NCI-H2029 (cell line): ENCODE measurements at places on chromosomes 16 and 17.

GRCh38 chr17:731644-732066 is 741 bp upstream of the TLCD3A start:
- DNase-seq = no peak

DNA sequence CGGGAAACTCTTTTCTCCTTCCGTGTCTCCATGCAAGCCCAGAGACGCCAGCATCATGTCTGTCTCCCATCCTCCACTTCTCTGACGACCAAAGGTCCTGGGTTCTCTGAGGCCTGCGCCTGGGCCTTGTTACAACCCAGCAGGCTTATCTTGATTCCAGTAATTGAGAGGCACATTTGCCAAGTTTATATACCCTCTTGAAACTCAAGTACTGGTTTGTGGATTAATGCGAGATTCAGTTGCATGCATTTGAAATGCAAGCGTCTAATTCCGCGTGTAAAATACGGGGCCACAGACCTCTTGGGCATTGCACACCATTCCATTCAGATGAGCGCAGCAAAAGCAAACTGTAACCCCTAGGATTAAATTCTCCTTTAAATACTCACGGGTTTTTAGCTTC is 28.7 kb upstream of the CRISPLD2 start:
- no peak for DNase-seq

GRCh38 chr17:77793971-77794235 is 164.6 kb upstream of the TNRC6C start:
- no peak for DNase-seq

GRCh38 chr17:38587947-38588787 is 17.6 kb downstream of the SRCIN1 start:
- DNase-seq = no peak

GRCh38 chr17:17525956-17526355 is 29.8 kb upstream of the RASD1 start:
- DNase-seq = no peak

- no peak for DNase-seq
These were observed 50.1 kb downstream of the BRIP1 start for GRCh38 chr17:61813211-61813610.

DNA sequence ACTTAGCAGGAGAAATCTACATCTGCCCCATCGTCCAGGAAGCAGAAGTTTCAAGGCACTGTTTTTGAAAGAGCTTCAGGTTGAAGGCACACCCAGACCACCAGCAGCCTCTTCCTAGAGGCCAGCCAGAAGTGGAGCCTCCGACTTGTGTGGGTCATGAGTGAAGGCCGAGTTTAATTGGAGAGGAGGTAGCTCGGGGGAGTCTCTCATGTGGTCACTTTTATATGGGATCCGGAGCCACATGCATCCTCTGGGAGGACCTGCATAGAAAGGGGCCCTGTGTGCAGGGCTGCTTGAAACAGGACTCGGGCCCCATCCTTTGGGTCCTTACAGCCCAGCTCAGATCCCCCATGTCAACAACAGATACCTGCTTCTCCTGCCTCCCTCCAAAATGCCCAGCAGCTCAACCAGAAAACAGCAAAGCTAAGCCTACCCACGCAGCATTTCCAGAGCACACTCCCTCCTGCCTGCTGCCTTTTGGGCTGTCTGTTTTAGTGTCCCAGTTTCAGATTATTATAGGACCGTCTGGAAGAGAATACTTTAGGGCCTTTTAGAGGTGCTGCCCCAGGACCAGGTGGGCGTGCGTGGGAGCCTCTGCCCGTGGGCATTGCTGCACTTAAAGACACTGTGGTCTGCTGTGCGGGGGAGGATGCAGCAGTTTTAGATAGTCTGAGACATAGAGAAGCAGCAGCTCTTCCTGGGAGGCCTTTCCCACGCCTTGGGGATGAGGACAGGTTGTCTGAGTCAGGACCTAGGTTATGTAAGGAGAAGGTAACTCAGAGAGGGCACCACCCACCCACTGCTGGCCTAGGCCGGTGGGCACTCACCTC is 29.5 kb downstream of the MPRIP start:
- DNase-seq = no peak

GRCh38 chr17:2084036-2084765 is 29.3 kb downstream of the HIC1 start:
- no peak for DNase-seq

GRCh38 chr16:59698346-59699020 is 964.4 kb upstream of the GOT2 start:
- DNase-seq = no peak

- no peak for DNase-seq
These were observed 72.9 kb downstream of the CREBBP start for GRCh38 chr16:3807425-3808123.

DNA sequence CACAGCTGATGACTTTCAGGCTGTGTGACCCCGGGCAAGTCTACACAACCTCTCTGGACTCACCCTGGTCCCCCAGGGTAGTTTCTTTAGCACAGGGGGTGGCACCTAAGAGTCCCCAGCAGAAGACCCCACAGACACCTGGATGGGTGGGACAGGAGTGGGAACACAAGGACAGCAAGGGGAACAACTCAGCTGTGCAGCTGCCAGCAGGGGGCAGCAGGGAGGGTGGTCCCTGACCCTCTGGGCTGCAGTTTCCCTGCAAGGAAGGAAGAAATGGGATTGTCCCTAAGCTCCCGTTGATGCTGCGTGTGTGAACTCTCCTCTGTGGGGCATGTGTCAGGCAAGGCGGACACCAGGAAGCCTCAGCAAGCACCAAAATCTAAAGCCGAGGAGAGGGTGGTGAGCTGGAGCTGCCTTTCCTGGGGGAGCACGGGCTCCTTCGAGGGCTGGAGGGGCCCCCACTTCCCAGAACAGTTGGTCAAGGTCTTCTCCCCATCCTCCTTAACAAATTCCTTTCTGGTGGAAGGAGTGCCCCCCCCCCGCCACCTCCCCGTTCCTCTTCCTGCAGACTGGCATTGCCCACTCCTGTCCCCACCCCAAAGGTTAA is 24.1 kb upstream of the CDH5 start:
- no peak for DNase-seq

- no peak for DNase-seq
These were observed 114.1 kb downstream of the C16orf78 start for GRCh38 chr16:49487746-49488145.

DNA sequence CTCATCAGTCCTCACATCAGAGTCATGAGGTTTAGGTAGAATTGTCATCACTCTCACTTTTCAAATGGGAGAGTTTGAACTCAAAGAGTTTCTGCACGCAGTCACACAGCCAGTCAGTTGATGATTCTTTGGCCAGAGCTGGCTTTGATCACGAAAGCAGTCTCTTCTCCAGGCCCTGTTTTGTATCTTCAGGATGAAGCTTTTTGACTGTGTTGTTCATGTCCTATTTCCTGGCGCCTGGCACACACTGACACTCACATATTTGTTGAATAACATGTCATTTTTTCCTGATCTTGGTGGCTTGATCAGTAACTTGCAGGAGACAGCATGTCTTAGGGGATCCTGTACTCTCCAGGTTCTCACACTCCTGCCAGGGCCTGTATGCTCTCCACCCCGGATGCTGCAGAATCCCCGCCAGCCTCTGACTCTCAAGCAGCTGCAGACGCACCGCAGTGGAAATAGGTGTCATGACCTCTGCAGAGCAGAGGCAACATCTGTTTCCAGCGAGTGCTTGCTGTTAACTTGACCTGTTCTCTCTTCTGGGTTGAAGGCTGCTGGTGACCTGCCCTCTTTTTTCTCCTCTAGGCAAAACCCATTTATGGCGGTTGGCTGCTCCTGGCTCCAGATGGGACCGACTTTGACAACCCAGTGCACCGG is 33.0 kb downstream of the MPRIP start:
- DNase-seq = no peak

- no peak for DNase-seq
These were observed 1.7 kb downstream of the HEXIM1 start for GRCh38 chr17:45149669-45150664.
